ENCODE measurements at places on chromosomes 6 and 20.

DNA sequence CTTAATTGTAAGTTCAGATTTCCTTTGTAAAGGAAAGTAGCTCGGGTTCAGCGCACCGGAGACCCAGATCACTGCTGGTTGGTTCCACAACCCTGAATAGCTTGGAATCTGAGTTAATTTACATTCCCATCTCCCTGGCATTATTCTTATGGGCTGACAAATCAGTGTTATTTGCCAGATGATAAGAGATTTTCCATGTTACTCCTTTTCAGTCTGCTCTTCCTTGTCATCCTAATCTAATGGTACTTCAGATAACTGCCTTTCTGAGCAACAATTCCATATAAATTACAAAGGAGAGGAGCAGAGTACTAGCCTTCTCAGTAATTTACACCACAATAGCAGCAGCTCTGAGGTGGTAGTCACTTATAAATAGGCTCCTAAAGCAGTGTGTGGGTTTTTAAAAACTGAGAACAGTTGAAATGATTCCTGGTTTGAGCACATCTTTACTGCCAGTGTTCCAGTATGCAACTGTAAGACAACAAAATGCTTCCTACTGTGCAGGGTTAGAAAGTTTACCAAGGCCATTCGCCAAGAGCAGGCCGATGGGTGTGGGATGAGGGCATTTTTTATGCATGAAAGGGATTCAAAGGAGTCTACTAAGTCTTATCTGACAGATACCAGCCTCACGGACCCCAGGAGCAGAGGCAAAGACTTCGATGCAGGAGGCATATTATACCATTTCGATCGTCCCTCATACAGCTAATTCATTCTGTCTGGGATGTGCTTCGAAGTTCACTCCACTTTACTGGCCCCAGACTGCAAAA lies 89.7 kb downstream of the NDUFAF5 start:
- no peak for DNase-seq

GRCh38 chr20:49521356-49521755 lies 38.9 kb upstream of the KCNB1 start:
- DNase-seq = no peak

- no peak for DNase-seq
Observed at GRCh38 chr20:34262488-34263288, 21.5 kb downstream of the ASIP start.

GRCh38 chr6:64293298-64293697 lies 657.7 kb downstream of the PHF3 start:
- no peak for DNase-seq

- no peak for DNase-seq
Observed at GRCh38 chr20:60491051-60491581, 532.9 kb downstream of the CDH26 start.
